Activated T-helper 2 cell treated with anti-CD3 and anti-CD28 coated beads, Interferon-gamma antibody, Interleukin-2, Interleukin-4, amounts not matched to agents 10 μg/mL and 5 μg/mL and 100 μg/mL, durations not matched to agents 14 hours and 24 hours and 36 hours (primary cell): ENCODE measurements at places on chromosomes 3 and 15. TPM values are rescaled to one million over a fixed set of nuclear protein-coding genes. Genes with fewer than 3 reads are reported as not detected.

Gene STRIT1
- not detected in 2 replicates for total RNA-seq

Gene POLQ
- 23.8 and 24.0 TPM in 2 replicates for total RNA-seq

Gene SAXO2
- 0.51 TPM in 1 of 2 replicates, not detected in the other for total RNA-seq

Gene STAB1
- 0.07 TPM in 1 of 2 replicates, not detected in the other for total RNA-seq

Gene GOLGA6L7
- total RNA-seq, result not detected in 2 replicates

Gene MTFMT
- 22.7 and 23.4 TPM in 2 replicates for total RNA-seq

Gene ACP3
- total RNA-seq, result not detected in 2 replicates

Gene FSIP1
- 0.14 and 0.16 TPM in 2 replicates for total RNA-seq

Gene WDR93
- not detected in 2 replicates for total RNA-seq

Gene DUOXA2
- not detected in 2 replicates for total RNA-seq

Gene ELP6
- 44.0 and 46.8 TPM in 2 replicates for total RNA-seq

Gene DAZL
- not detected in 2 replicates for total RNA-seq

GRCh38 chr3:29167180-29167579 is 113.7 kb upstream of the RBMS3 start:
- no peak overlapping the region for H3K27ac ChIP-seq
- H3K4me3 ChIP-seq, result no peak overlapping the region

GRCh38 chr3:62647711-62648110 is 227.5 kb downstream of the CADPS start:
- H3K27me3 ChIP-seq, result no peaks in the 10 kb centered on the region
- no peak for DNase-seq
- H3K36me3 ChIP-seq, result no peaks in the 10 kb centered on the region
- H3K4me3 ChIP-seq, result no peak overlapping the region
- H3K4me1 ChIP-seq, result no peaks in the 10 kb centered on the region
- H3K27ac ChIP-seq, result no peak overlapping the region

GRCh38 chr3:177642042-177642803 is 444.9 kb upstream of the TBL1XR1 start:
- H3K27me3 ChIP-seq, result no peaks in the 10 kb centered on the region
- H3K4me3 ChIP-seq, result no peak overlapping the region
- no peaks in the 10 kb centered on the region for H3K36me3 ChIP-seq
- DNase-seq, result no peak

- H3K4me3 ChIP-seq, result no peak overlapping the region
- peaks cover 2% of the 10 kb centered on the region for H3K27me3 ChIP-seq
- no peak overlapping the region for H3K27ac ChIP-seq
- no peaks in the 10 kb centered on the region for H3K36me3 ChIP-seq
- DNase-seq, result no peak
Measured at GRCh38 chr3:21752749-21753347, 1.8 kb upstream of the ZNF385D start.

DNA sequence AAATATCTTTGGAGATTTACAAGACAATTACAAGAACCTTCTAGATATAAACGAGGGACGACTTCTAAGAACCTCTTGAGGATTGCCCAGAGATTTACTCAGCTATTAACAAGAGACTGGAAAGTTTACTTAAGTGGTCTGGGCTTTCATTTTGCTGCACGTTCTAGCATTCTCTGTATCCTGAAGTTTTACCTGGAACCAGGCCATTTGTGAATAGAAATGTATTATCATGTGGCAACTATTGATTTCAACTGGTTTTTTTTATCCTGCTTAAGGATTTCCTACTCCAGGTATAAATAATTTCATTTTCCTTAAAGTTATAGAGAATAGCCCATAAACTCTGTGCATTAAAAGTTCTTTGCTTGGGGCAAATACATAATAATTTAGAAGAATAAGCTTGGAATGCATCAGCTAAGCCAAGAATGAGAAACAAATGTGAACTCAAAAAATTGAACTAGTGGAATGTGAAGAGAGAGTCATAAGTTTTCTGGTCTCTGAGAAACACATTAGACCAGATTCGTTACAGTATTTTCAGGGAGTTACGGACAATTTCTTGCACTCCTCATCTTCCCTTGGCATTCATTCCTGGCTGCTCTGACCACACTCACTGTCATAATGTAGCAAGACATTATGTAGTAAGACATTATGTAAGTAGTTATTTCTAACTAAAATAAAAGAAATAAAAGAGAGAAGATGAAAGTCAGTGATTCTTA is 1.3 kb downstream of the AQP9 start:
- no peak for DNase-seq
- H3K27ac ChIP-seq, result no peak overlapping the region
- peaks cover 22% of the 10 kb centered on the region for H3K4me1 ChIP-seq
- no peak overlapping the region for H3K4me3 ChIP-seq
- H3K36me3 ChIP-seq, result no peaks in the 10 kb centered on the region
- H3K27me3 ChIP-seq, result peaks cover 12% of the 10 kb centered on the region

GRCh38 chr15:96599268-96599667 is 268.8 kb downstream of the NR2F2 start:
- H3K4me1 ChIP-seq, result no peaks in the 10 kb centered on the region
- DNase-seq, result no peak
- H3K27me3 ChIP-seq, result no peaks in the 10 kb centered on the region
- H3K36me3 ChIP-seq, result no peaks in the 10 kb centered on the region
- no peak overlapping the region for H3K4me3 ChIP-seq

DNA sequence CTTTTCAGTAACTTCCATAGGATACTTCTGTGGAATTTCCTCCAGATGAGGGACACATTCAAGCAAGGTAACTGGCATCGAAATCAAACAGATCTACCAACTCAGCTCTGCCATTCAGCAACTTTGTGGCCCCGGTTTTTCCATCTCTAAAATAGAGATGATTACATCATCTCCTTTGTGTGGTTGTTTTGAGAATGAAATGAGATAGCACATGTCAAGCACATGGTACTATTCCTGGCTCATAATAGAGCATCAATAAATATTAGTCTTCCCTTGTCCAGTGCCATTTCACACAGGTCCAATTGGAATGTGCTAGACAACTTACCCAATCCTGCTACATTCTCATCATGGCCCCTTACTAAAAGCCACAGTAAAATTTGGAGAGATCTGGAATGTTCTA is 24.2 kb upstream of the TM4SF4 start:
- peaks cover 4% of the 10 kb centered on the region for H3K4me1 ChIP-seq
- H3K27me3 ChIP-seq, result no peaks in the 10 kb centered on the region
- H3K4me3 ChIP-seq, result no peak overlapping the region
- DNase-seq, result no peak
- H3K27ac ChIP-seq, result no peak overlapping the region
- no peaks in the 10 kb centered on the region for H3K36me3 ChIP-seq

GRCh38 chr3:186400662-186401061 is 38.6 kb upstream of the DGKG start:
- H3K27ac ChIP-seq, result no peak overlapping the region
- DNase-seq, result no peak
- no peak overlapping the region for H3K4me3 ChIP-seq

DNA sequence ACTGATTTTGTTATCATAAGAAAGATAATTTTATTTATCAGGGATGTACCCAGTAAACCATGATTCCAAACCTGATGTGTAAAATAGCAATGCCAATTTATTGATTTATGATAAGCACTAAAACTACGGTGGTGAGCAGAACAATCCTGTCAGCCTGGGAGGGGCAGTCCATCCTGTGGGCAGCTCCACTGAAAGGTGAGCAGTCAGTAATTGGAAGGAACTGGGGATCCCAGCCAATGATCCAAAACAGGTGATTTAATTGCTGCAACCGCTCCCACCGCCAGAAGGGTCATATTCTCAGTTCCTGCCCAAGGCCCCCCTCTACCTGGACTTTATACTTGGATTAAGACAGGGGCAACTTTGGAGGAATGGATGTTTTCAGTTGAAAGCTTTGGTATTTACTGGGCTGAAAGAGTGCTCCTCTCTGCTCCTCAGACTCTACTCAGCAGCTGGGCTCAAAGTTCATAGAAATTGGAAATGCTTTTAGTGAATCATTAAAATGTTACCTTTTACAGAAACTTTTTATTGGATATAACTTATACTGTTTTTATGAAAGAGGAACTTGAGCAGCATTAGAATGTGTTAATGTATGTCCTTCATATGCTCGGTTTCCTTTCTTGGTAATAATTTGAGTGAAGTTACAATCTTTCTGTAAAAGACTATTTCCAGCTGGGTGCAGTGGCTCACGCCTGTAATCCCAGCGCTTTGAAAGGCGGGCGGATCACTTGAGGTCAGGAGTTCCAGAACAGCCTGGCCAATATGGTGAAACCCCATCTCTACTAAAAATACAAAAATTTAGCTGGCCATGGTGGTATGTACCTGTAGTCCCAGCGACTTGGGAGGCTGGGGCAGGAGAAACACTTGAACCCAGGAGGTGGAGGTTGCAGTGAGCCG is 198.6 kb upstream of the IL12A start:
- H3K36me3 ChIP-seq, result no peaks in the 10 kb centered on the region
- peaks cover 9% of the 10 kb centered on the region for H3K27me3 ChIP-seq
- H3K27ac ChIP-seq, result no peak overlapping the region
- no peak for DNase-seq
- peaks cover 6% of the 10 kb centered on the region for H3K4me1 ChIP-seq

- no peaks in the 10 kb centered on the region for H3K4me1 ChIP-seq
- DNase-seq, result no peak
- H3K4me3 ChIP-seq, result no peak overlapping the region
- no peaks in the 10 kb centered on the region for H3K36me3 ChIP-seq
- H3K27me3 ChIP-seq, result no peaks in the 10 kb centered on the region
- no peak overlapping the region for H3K27ac ChIP-seq
Measured at GRCh38 chr3:54987719-54988118, 59.9 kb upstream of the LRTM1 start.

DNA sequence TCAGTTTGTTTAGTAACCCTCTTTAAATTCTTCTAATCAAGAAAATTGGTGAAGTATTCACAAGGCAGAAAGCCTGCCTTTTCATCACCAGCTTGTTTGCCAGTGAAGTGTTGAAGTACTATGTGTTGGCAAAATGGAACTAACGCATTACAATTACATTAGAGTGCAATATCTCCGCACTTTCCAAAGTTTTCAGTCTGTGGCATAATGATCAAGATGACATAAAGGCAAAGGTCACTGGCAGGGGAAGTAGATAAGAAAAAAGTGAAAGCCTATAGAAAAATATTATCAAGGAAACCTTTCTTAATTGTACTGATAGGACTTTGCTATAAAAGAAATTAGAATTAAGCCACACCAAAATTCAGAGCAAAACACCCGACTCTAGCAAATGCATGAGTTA is 25.0 kb upstream of the TM4SF1 start:
- DNase-seq, result no peak
- no peaks in the 10 kb centered on the region for H3K4me1 ChIP-seq
- H3K4me3 ChIP-seq, result no peak overlapping the region

GRCh38 chr3:130392266-130392665 is 46.8 kb downstream of the COL6A5 start:
- no peaks in the 10 kb centered on the region for H3K36me3 ChIP-seq
- H3K4me3 ChIP-seq, result no peak overlapping the region
- H3K4me1 ChIP-seq, result no peaks in the 10 kb centered on the region
- no peak for DNase-seq
- no peaks in the 10 kb centered on the region for H3K27me3 ChIP-seq

DNA sequence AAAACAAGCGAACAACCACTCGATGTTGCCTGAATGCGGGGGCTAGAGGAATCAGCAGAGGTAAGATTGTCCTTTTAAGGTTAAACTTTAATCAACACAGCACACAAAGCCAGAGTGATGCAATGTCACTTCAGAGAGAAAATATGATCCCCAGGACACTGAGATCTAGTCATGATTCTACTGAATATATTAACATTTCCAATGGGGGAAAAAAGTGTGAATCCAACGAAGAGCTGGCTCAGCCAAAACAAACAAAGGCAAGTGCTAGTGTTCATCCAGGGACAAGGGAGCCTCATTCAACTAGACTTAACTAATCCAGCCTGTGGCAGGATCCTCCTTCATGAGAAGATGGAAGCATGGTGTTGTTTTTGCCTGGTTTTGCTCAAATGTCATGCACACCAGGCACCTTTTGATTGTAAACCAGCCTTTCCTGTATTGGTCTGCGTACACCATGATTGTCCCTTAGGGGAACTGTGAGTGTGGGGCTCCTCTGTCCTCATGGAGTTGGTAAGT is 35.8 kb downstream of the SCG5 start:
- no peaks in the 10 kb centered on the region for H3K4me1 ChIP-seq
- no peak for DNase-seq
- H3K36me3 ChIP-seq, result no peaks in the 10 kb centered on the region
- H3K27me3 ChIP-seq, result no peaks in the 10 kb centered on the region
- H3K4me3 ChIP-seq, result no peak overlapping the region
- H3K27ac ChIP-seq, result no peak overlapping the region

- no peak for DNase-seq
- no peak overlapping the region for H3K4me3 ChIP-seq
- H3K27ac ChIP-seq, result peak overlapping the region; percentile 54
- peaks cover 21% of the 10 kb centered on the region for H3K4me1 ChIP-seq
- no peaks in the 10 kb centered on the region for H3K27me3 ChIP-seq
Measured at GRCh38 chr15:41281236-41281635, 50.2 kb downstream of the CHP1 start.

DNA sequence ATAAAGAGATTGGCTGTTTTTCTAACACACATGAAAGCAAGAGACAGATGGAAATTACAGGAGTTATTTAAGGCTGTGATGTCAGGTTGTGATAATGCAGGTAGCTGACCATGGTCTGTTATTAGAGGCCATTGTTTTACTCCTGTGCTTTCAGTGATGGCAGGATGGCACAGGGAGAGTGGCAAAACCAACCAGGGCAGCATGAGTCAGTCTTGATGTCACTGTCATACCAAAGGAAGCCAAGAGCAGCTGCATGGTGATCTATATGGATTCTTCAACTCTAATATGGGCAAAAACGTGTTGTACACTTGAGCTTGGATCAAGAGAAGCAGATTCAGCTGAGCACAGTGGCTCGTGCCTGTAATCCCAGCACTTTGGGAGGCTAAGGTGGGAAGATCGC is 91.8 kb upstream of the LMOD3 start:
- H3K27me3 ChIP-seq, result no peaks in the 10 kb centered on the region
- no peak overlapping the region for H3K4me3 ChIP-seq
- peak overlapping the region; percentile 34 for H3K27ac ChIP-seq
- peaks cover 47% of the 10 kb centered on the region for H3K36me3 ChIP-seq
- no peak for DNase-seq

DNA sequence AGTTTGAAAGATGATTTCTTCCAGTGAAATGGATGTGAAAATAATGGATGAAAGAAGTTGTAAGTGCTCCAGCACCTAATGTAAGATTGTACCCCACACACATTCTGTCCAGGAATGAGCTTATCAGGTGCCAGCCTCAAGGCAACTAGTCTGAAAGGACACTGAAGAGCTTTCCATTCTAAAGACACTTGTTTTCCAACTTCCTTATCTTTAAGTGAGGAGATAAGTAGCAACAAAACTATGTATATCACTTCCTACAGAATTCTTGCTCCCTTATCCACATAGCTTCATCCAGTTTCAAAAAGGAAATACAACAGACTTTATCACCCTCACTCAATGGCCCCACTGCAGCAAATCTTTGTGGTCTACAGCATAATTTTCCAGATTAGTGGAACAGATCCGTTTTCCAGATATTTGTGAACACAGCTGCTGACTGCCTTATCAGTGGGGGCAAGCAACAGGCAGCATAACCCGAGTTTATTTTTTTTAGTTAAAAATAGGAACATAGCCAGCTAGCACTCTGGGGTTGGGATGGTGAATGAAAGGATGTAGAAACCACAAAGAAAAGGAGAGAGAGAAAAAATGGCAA is 60.6 kb downstream of the CD200R1L start:
- peaks cover 7% of the 10 kb centered on the region for H3K27me3 ChIP-seq
- H3K27ac ChIP-seq, result no peak overlapping the region
- H3K4me3 ChIP-seq, result no peak overlapping the region
